ENCODE measurements at places on chromosomes 7 and 10.

DNA sequence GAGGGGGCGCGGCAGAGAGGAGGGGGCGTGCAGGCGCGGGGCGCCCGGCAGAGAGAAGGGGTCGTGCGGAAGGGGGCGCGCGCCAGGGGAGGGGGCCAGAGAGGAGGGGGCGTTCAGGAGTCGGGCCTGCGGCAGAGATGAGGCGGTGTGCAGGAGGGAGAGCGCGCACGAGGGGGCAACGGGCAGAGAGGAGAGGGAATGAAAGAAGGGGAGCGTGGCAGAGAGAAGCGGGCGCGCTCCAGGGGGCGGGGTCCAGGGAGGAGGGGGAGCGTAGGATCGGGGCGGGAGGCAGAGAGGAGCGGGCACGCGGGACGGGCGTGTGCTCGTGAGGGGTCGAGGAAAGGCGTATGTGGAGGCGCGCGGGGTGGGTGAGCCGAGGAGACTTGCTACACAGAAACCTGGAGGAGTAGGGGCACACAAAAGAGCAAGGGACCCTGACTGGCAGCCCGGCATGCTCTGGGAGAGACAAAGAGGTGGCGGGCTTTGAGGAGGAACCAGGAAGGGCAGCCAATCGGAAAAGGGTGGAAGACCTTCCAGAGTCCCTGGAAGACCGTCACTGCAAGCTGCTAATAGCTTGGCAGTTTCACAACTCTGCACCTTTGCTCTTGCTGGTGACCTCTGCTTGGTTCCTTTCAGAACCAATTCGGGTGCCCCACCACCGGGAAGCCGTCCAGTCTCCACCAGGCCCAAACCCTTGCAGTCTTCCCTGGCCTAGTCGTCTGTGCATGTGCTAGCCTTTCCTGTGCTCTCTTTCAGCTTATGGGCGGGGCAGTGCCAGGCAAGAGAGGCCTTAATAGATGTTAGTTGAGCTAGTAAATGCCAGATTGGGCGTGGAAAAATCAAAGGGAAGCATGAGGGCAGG, 639 bp downstream of the DYDC2 start:
- DNase-seq, result no peak

- no peak for DNase-seq
Observed at GRCh38 chr10:52778511-52779392, 6.2 kb upstream of the MBL2 start.

GRCh38 chr10:95214793-95215192, 20.8 kb downstream of the ACSM6 start:
- DNase-seq, result no peak

DNA sequence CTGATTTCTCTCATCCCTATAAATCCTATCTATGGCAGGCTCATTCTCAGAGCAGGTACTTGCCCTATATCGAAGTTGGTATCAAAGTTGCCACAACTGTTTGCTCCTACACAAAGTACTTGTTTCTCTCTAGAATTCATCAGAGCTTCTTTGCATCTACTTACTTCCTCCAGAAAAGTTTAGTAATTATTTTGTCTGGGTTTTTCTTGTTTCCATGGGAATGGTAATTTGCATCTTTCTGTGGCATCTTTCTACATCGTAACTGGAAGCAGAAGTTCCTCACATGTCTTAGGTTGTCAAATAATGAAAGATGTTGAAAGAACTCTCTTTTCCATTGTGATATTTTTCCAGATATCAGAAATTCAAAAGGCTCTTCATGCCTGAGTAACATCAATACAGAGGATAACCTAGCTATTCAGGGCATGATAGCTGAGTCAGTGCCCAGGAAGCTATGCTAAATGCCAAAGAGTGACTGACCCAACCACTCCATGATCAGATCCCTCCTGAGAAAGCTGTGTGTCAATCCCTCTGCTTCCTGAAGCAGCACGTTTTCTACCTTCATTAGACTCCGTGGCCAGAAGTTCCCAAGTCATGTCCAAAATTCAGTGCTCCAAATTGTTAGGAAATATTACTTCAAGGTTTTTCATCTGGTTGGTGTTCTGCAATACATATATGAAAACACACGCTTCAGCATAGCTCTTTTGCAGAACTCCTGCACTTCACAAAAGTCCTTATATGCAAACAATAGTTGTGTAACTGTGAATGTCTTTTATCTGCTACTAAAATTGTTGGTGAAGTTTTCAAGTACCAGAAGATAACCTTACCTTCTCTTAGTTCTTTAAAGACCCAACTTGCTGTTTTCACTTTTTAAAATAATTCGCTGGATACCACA, 216.5 kb downstream of the VTI1A start:
- no peak for DNase-seq

DNA sequence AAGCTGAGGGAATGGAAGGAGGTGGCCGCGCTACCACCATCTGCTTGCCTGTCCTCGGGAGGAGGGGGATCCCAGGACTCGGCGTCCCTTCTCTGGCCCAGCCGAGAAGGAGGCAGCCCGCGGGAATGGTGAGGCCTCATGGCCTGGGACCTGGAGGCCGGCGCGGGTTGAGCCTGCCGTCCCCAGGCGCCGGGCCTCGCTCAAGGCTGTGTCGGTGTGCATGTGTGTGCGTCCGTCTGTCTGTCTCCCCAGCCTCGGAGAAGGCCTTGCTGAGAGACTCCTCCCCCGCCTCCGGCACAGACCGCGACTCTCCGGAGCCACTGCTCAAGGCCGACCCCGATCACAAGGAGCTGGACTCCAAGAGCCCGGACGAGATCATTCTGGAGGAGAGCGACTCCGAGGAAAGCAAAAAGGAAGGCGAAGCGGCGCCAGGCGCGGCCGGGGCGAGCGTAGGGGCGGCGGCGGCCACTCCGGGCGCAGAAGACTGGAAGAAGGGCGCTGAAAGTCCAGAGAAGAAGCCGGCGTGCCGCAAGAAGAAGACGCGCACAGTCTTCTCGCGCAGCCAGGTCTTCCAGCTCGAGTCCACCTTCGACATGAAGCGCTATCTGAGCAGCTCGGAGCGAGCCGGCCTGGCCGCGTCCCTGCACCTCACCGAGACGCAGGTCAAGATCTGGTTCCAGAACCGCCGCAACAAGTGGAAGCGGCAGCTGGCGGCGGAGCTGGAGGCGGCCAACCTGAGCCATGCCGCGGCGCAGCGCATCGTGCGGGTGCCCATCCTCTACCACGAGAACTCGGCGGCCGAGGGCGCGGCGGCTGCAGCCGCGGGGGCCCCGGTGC, 1.3 kb downstream of the HMX3 start:
- DNase-seq, result no peak

GRCh38 chr7:121797657-121798452, 75.1 kb upstream of the PTPRZ1 start:
- no peak for DNase-seq

DNA sequence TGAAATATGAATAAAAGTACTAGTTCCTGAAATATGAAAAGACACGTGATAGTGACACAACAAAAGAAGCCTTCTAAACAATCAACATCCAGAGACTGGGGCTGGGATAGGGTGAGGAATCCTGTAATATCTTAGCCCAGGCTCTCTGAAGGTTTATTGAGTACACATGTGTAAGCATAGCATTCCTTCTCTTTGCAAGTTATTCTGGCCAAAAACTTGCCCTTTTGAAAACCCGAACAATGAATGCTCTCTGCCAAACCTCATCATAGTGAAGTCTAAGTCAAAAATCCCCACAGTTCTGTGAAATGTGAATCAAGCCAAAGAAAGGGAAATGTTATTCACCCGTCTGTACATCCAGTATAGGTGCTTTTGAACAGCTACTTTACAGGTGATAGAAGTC, 11.6 kb downstream of the SEMA3D start:
- no peak for DNase-seq

DNA sequence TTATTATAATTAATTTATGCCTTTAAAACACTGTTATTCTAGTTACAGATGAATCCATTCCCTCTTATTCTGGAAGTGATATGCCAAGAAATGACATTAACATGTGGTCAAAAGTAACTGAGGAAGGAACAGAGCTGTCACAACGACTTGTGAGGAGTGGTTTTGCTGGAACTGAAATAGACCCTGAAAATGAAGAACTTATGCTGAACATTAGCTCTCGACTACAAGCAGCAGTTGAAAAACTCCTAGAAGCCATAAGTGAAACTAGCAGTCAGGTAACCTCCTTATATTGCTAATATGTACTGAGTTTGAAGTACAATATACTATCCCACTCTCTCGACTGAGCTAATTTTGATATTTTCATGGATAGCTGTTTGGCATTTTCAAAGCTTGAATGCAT, 81.6 kb downstream of the CYP51A1 start:
- DNase-seq, result no peak

DNA sequence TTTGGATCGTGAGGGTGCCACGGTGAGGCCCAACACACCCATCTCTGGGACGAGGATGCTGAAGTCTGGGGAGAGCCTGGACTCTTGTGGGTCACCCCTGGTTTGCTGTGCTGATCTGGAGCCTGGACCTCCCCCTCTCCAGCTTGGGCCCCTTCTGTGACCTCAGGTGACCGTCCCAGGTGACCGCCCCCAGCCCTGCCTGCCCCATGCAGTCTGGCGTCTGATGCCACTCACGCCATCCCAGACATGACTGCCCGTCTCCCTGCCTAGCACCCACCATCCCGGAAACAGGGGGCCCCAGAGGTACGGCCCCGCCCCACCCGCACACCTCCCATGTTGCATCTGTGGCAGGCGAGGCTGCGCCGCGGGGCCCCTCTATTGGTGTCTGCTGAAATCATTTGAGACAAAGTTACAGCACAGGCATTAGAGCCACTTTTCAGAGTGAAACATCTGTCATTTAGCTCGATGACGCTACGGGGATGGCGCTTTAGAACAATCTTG, 21.1 kb downstream of the UNCX start:
- no peak for DNase-seq

- DNase-seq, result no peak
Observed at GRCh38 chr10:87930934-87931835, 67.8 kb downstream of the PTEN start.

DNA sequence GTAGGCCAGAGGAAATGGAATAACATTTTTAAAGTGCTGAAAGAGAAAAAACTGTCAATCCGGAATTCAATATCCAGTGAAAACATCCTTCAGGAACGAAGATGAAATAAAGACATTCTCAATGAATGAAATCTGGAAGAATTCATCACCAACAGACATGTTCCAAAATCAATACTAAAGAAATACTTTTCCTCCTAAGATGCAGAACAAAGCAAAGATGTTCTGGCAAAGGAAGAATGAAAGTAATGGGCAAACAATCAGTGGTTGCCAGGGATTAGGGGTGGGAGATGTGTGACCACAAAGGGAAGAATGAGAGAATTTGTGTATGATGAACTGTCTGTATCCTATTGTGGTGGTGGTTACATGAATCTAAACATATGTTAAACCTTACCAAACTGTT, 52.8 kb upstream of the EEPD1 start:
- no peak for DNase-seq

DNA sequence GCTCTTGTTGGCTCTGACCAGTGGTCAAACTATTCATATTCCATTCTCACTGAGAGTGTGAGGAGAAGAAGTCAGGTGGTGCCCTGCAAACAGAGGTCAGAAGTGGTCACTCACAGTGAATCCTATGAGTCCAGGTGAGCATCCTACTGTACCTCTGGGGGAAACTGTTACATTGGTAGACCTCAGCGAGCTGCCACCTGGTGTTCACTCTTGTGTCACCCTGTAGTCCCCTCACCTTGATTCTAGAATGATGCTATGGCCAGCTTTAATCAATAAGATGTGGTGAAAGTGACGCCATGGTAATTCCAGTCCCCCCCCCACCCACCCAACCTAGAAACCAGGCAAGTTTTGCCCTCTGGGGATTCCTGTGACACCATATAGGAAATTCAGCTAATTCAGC, 1.2 kb upstream of the AMPH start:
- DNase-seq, result no peak

DNA sequence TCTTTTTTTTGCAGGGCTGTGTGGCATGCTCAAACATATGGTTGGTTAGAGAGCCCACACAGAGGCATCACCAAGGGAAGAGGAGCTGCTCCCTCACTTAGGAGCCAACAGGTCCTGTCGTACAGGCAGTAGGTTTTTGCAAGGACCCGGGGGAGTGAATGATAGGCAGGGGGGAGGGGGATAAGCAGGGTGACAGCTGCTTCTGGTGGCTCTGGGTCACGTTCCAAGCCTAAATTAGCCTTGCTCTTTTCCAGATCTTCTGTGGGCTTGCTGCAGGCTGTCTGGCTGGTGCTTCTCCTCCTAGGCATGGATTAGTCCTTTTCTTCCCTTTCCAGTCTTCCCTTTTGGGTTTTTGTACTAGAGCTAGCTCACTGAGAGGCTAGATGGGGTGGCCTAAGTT, 117.7 kb upstream of the PODXL start:
- DNase-seq, result no peak

DNA sequence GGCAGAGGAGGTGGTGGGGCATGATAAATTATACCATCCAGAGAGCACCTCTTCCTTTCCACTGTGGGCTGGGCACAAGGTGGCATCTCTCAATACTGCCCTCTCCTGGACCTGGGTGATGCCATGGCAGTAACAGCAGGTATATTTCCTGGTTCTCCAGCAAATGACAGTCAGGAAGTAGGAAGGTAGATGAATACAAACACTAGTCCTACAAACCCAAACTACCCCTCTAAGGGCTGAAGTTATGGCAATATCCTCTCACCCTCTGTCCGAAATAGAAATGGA, 1004.9 kb downstream of the KCNMA1 start:
- no peak for DNase-seq
